ENCODE measurements at places on chromosomes 11 and 22.
A peak's percentile ranks its signal among the peaks of the same experiment; 100 is the strongest.

DNA sequence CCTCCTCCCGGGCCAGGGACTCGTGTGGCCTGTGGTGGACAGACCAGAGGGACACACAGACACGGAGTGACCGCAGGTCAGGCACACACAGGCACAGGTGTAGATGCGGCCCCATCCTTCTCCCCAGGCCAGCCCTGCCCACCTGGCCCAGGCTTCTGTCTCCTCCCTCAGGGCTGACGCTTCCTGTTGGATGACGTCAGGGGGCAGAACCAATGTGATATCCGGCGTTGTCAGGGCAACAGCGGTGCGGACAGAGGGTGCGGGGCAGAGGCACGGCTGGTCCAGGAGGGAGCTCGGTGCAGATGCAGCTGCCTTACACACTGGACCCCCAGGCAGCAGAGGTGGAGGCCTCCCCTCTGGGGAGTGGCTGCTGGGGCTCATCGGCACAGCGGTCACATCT is 2.9 kb upstream of the TUBGCP6 start:
- no peak for DNase-seq

DNA sequence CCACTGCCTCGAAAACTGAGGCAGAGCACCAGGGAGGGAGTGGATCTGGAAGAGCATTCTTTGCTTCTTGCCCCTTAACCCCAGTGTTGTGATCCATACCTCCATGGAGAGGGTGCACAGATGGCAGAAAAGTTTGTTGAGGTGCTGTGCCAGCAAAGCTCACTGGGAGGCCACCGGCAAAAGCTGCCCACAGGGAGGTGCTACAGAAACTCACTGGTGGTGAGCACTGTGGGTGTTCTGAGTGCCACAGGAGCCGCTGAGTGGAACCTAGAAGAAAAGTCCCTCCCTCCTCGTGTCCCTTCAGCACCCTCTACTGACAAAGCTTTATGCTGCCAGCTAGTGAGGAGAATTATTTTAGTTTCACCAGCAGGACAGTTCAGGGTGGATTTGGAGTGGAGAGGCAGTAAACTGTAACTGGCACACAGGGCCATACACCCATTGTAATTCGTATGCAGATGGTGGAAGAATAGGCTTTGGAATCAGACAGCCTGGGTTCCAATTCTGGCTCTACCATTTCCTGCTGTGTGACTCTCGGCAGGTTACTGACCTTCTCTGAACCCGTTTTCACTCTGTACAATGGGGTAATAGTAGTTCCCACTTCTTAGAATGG is 84.6 kb downstream of the SWAP70 start:
- DNase-seq: peak; percentile 68

DNA sequence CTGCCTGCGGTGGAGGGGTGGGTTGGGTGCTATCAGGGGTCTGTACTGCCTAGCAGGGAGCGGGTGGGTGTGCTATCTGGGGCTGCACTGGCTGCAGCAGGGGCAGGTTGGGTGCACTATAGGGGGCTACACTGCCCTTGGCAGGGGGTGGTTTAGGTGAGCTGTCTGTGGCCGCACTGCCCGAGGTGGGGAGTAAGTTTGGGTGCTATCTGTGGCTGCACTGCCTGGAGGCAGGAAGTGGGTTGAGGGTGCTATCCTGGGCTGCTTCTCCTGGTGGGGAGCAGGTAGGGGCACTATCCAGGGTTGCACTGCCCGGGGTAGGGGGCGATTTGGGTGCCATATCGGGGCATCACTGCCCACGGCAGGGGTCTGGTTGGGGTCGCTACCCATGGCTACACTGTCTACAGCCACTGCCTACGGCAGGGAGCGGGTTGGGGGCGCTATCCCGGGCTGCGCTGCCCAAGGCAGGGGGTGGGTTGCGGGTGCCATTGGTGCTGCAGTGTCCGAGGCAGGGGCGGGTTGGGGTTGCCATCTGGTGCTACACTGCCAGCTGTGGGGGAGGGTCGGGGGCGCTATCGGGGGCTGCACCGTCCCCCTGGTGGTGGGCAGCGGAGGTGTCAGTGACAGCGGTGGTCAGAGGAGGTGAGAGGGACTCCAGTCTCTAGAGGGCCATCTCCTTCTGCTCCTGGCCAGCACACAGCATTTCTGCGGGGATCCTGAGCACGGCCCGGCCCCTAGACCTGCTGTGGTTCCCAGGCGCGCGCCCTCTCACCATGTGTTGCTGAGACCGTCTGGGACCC is 1.3 kb upstream of the RFPL2 start:
- DNase-seq: no peak

GRCh38 chr11:79427611-79428327 is 13.1 kb downstream of the TENM4 start:
- DNase-seq: no peak

DNA sequence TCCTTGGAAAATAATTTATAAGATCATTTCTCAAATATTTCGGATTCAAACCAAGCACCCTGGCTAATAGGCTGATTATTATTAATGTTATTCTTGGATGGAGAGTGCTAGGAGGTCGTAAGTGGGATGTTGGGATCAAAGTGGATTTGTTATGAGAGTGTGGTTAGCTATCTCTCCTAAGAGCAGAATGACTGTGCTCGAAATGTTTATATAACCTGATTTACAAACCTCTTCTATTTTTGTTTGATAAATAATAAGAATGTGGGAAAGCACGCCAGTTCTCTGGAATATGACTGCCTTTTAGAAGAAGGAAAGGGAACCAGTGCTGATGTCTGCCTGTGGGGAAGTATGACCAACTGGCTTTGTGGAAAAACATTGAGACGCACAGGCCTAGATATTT is 527.5 kb downstream of the NTM start:
- DNase-seq: no peak

- no peak for DNase-seq
These were observed 195.3 kb upstream of the BLID start for GRCh38 chr11:122311216-122311755.

DNA sequence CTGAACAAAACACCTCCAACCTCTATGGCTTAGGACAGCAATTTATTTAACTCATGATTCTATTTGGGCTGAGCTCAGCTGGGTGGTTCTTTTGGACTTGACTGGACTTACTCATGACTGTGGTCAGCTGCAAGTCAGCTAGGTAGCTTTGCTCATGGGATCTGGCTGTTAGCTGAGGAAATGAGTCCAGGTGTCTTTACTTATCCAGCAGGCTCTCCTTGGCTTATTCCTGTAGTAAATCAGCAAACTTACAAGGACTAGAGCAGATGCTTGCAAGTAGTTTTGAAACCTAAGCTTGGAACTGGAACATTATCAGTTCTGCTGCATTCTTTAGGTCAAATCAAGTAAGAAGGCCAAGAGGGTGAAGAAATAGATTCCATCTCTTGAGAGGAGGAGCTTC is 8.0 kb upstream of the HIKESHI start:
- no peak for DNase-seq

DNA sequence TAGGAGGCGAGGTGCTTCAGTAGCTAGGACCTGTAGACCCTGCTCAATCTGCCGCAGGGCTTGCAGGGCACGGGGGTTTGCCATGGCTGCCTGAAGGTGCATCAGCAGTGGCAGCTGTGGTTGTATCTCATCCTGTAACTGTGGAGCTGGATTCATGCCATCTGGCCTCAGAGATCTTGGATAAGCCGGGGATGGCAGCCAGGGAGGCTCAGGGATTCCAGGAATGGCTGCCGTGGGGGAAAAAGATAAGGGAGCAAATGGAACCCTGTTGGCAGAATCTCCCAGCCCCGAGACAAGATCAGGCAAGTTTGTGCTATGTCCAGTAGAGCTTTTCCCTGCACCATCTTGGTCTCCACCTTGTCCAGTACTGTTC is 1.8 kb downstream of the UBQLN3 start:
- DNase-seq: no peak

DNA sequence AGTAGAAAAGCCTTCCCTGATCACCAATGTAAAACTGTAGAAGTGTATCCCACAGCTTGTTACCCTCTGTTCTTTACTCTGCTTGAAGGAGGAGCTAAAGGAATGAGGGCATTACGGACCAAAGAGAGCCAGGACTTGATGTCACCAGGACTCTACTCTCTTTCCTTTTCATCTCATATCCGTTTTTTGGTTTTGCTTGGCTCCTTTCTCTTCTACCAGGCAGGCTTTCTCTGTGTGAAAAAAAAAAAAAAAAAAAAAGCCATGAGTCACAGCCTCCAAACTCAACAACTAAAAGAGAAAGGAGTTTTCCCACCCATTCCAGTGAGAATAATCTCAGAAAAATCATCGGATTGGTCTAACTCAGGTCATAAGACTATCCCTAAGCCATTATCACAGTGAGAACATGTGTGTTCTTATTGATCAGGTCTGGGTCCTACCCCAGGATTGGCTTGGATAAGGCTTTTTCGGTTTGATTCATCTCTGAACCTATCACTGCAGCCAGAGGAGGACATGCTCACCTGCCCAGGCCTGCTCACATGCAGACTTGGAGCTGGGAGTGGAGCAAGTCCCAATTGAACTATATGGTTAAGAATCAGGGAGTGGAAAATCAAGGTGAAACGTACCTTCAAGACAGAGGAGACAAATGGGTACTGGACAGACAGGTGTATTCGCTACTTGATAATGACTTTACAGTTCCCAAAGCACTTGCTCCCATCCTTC is 19.4 kb upstream of the LRRC55 start:
- DNase-seq: peak; percentile 20

- DNase-seq: no peak
These were observed 3.1 kb downstream of the SHANK2 start for GRCh38 chr11:71249301-71249700.

GRCh38 chr11:88523386-88524071 is 186.0 kb upstream of the CTSC start:
- no peak for DNase-seq

DNA sequence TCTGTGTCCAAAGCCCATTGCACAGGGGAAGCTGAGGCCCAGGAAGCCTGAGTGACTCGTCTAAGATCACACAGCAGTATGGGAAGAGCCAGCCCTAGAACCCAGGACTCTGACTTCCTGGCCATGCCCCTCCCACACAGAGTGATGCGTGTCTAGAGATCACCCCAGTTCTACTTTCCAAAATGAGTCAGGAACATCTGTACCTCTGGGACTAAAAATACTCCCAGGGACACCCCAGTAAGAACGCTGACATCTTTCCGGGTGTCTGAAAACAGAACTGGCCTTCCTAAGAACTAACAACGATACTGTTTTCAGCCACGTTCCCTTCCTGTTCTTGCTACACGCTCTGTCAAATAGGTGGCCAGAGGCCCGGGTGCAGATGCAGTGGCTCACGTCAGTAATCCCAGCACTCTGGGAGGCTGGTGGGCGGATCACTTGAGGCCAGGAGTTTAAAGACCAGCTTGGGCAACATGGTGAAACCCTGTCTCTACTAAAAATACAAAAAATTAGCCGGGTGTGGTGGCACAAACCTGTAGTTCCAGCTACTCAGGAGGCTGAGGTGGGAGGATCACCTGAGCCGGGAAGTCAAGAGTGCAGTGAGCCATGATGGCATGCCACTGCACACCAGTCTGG is 21.7 kb upstream of the PDGFB start:
- DNase-seq: no peak

GRCh38 chr11:7586376-7586775 is 72.6 kb downstream of the PPFIBP2 start:
- DNase-seq: no peak

GRCh38 chr22:38426628-38427027 is 28.4 kb downstream of the KCNJ4 start:
- DNase-seq: no peak
